ENCODE measurements at places on chromosomes 3 and 15.

- no peak for DNase-seq
Measured at GRCh38 chr3:156637480-156638022, 36.8 kb upstream of the TIPARP start.

- no peak for DNase-seq
Measured at GRCh38 chr15:94272251-94272898, 41.0 kb downstream of the MCTP2 start.

- DNase-seq, result no peak
Measured at GRCh38 chr15:29813009-29813408, 9.3 kb downstream of the TJP1 start.

GRCh38 chr3:12780751-12781150 lies 15.7 kb upstream of the CAND2 start:
- DNase-seq, result no peak

DNA sequence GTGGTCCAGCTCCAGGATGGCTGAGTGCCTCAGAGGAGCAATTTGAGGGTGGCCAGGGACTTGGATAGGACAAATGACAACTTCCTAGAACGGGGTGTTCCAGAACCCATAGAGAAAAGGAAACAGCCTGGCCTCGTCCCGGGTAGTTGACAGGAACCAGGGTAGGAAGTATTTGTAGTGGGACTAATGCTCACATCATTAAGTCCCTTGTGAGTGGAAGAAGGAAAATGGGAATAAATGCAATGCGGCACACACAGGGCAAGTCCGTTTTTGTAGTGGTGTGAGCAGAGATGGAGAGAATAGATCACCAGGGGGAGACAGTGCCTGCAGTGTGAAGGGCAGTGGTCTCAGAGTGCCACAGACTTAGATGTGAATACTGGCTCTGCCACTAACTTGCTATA lies 19.6 kb downstream of the TIMP4 start:
- DNase-seq, result peak; percentile 30

DNA sequence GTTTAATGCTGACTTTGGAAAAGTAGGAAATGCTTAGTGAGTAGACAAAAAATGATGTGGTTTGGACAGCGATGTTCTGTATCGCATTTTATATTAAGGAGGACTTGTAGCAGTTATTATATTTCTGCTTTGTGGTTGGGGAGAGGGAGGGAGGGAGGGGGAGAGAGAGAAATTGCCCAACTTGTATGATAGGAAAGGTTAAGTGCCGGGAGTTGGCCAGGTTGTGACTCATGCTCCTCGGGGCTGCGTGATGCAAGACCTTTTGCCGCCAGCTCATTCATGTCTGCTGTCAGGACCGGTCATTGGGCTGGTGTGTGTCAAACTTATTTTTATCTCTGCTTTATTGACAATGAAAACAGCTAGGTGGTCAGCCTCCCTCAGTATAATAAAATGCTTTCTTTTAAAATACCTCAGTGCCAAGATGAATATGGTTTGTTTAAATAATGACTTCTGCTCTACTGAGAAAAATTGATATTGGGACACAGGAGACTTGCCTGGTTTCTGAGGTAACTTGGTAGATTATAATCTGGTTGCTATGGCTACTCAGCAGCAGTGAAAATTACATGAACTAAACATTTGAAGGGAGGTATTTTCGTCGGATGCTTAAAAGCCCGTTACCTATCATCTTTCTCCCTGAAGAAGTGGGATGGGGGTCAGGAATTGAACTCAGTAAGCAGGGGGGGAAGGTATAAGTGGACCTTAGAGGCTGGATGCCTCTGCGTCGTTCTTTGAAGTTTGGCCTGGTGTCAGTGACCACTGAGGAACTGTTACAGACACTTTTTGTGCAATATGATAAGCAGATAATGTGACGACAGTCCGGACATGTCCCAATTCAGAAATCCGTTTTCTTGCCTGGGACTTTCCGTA lies 90.7 kb downstream of the FNDC3B start:
- peak; percentile 51 for DNase-seq

GRCh38 chr3:122215592-122216298 lies 32.3 kb downstream of the CASR start:
- no peak for DNase-seq

Measured in activated naive CD8-positive, alpha-beta T cell treated with anti-CD3 and anti-CD28 coated beads for 36 hours (primary cell).